ENCODE measurements at places on chromosomes 5 and 9.

GRCh38 chr9:72440992-72441847 lies 76.2 kb upstream of the ZFAND5 start:
- DNase-seq = no peak

DNA sequence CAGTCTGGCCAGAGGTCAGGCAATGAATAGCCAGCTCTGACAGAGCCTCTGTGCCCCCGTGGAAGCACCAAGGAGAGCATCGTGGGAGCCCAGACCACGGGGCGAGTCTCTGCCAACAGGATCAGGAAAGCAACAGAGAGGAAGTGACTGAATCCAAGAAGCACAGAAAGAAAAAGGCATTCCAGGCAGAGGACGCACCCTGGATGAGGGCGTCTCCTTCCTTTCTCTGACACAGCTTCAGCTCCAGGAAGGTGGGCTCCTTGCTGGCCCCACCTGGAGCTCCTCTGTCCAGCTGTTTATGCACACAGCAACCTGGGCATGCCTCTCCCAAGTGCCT lies 16.6 kb downstream of the HK3 start:
- DNase-seq = no peak

GRCh38 chr9:128043467-128043868 lies 23.7 kb downstream of the NAIF1 start:
- DNase-seq = no peak

DNA sequence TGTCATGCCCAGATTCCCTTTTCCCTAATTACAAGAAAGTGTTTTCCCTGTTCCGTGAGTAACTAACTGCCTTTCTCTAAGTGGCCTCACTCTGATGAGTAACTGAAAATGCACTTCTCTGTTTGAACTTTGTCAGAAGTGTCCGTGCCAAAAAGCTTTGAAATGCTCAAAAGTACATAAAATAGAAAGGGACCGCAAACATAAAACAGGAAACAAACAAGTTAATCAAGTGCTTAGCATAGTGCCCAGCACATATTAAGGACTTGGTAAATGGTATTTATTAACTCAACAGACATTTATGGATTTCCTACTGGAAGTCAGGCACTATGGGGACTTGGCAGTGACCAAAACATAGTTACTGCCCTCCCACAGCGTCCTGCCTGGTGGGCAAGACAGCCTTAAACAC lies 22.3 kb downstream of the AQP3 start:
- no peak for DNase-seq

DNA sequence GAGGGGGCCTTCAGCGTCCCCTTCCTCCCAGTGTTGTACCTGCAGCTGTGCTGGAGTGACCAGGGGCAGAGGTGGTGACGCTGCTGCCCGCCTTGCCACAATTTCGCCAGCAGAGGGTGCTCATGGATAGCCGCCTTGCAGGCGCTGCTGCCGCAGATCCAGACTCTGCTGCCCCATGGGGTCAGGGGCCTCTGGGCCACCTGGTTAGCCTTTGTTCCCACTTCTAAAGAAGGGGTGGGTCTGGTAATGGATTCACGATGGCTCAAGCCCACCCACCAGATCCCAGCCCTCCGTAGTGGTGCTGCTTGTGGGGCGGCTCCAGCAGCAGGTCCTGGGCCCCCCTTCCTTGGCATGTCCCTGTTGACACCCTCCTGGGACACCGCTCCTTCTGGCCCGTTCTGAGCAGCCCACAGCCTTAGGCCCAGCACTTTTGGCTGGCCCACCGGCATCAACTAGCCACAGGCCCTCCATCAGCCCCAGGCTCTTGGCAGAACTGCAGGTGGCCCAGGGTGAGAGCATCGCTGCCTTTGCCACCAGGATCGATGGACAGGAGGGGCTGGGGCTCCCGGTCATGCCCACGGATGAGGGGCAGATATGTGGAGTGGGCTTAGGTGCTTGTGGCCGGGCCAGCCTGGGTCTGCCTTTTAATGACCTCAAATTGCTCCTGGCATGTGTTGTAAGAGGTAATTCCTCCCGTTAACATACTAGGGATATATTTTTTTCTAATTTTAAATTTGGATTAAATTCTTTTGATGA lies 57.2 kb downstream of the COL5A1 start:
- no peak for DNase-seq

GRCh38 chr9:6414247-6414641 lies 1.2 kb downstream of the UHRF2 start:
- no peak for DNase-seq

DNA sequence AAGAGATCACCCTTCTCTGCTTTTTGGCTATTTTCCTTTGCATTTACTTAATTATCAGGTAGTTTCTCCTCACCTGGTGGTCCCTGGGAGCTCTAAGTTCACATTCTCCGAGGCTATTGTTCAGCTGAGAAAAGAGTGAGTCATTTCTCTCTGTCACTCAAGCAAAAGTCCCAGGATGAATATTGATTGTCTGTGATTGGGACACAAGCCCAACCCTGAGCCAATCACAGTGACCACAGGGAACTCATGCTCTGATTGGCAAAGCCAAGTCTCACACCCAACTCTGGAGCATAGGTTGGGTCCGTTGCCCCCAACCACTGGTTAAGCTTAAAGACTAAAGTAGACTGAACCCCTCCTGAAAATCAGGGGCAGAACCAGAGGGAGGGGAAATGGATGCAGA lies 27.8 kb upstream of the FAT2 start:
- DNase-seq = no peak

- no peak for DNase-seq
Observed at GRCh38 chr5:14457476-14457875, 124.1 kb upstream of the OTULINL start.

All from cortex of kidney (tissue), 1 donor.